ENCODE measurements at places on chromosomes 6 and 20.

GRCh38 chr6:148217921-148218320, 124.7 kb upstream of the SASH1 start:
- no peak for DNase-seq

- DNase-seq, result no peak
These were observed 7.1 kb downstream of the CSNK2A1 start for GRCh38 chr20:536426-537010.

GRCh38 chr6:41315943-41316620, 19.3 kb upstream of the NCR2 start:
- DNase-seq, result no peak

GRCh38 chr6:142172758-142173157, 25.7 kb downstream of the VTA1 start:
- DNase-seq, result no peak

- DNase-seq, result no peak
These were observed 20.5 kb upstream of the DEFB115 start for GRCh38 chr20:31236953-31237352.

GRCh38 chr6:23395381-23395780, 730.6 kb upstream of the NRSN1 start:
- DNase-seq, result no peak

DNA sequence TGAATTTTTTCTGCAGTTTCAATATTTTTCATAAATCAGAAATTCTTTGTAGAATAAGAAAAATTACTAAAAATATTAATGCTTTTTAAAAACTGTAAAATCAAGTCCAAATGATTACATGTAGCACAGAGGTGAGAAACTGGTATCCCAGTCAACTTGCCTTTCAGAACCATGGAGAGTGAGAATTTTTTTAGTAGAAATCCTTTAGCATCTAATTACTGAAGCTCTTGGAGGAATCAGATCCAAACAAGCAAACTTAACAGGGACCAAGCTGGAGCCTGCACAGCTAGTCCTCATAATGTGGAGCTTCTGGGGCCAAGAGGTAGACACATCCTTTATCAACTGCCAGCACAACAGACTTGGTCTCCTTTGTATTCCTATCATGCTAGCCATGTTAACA, 724.5 kb downstream of the TFAP2A start:
- DNase-seq, result no peak

DNA sequence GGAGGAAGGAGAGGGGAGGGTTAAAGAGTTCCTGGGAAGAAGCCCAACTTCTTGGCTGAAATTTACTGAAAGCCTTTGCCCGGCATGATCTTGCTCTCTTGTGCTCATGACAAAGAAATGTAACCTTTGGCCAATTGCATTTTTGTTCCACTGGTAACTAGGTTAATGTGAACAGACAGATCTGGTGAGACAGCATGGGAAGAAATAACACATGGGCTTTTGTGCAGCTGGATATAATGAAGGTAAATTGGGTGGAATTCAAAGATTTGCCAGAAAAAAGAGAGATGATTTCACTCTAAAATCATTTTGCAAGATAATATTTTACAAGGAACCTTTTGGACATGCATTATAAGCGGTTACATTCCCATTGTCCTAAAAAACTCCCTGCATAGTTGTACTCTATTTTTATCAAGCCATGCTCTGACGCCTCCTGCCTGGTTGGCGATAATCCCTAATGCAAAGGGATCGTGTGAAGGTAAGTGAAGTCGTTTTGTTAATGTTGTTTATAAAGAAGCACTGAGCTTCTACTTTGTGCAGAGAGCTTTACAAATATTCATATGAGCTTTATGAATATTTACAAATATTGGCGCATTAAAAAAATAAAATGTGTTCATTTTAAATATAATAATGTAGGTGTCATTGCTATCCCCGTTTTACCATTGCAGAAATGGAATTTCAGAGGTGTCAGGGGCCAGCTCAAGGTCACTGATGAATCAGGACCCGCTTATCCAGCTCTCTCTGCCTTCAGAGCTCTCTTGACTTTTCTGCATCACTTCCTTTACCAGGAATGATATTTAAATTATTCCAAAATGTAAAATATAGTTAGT, 161.3 kb upstream of the AGPAT4 start:
- DNase-seq, result no peak

DNA sequence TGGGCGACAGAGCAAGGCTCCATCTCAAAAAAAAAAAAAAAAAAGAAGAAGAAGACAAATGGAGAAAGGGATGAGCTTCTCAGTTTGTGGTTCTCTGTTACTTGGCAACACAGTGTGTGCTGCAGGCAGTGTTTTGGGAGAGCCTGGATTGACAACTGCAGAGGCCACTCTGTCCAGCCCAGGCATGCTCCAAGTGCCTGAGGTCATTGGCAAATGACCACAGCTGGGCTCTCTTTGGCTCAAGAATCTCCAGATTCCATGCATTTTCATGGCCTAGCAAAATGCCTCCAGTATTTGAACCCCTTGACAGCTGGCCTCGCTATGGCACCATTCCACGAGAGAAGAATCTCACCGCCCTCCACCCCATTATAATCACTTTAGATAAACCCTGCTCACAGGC, 126.2 kb downstream of the ANKRD60 start:
- no peak for DNase-seq

- no peak for DNase-seq
These were observed 9.5 kb upstream of the PAQR8 start for GRCh38 chr6:52352239-52353018.

DNA sequence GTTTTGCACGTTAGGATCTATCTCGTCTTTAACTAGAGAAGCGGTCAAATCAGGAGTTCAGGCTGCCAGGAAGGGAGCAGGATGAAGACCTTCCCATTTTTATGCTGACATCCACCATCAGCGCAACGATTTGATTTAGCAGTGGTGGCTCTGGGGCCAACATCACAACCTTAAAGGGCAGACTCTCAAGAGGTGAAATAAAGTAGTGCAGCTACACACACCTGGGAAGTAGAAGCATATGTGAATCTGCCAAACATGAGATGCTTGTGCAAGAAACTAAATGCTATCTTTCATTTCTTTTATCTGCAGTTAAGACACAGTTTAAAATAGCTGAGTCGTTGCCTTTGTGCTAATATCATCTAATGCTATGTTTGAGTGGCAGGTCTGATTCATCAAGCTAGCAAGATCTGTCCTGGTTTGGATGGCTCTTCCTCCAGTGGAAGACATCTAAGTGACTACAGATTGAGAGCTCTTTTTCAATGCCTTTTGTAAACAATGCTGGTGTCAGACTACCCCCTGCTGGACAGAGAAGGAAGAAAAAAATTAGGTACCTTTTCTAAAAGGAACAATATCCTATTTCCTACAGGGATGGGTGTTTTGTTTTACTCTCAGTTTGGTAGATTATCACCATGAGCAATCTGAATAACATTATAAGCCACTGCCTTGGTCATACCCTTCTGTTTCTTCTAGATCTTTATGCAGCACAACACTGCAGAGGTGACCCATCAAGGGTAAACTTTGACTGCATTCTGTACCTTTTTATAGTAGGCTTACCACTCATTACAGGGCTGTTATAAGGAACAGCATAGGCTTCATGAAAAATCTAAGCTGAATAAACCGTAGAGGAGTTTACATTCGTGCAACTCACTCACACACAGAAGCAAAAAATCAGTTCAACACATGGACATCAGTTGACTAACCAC, 171.6 kb upstream of the FBXL4 start:
- DNase-seq, result no peak

- DNase-seq, result no peak
These were observed 96.0 kb downstream of the PSMB1 start for GRCh38 chr6:170456886-170457698.

Measured in T-helper 22 cell (primary cell).